ENCODE measurements at places on chromosomes 13 and 19. TPM values are rescaled to one million over a fixed set of nuclear protein-coding genes. Genes with fewer than 3 reads are reported as not detected.

KLK8 gene
- total RNA-seq = 4.6 TPM

ZNF296 gene
- 10.3 TPM for total RNA-seq

IFNL2 gene
- total RNA-seq = not detected

- H3K36me3 ChIP-seq = no peaks in the 10 kb centered on the region
- peak; percentile 33 for DNase-seq
- no peak overlapping the region for H3K27ac ChIP-seq
- H3K27me3 ChIP-seq = no peaks in the 10 kb centered on the region
- H3K4me3 ChIP-seq = no peak overlapping the region
These were observed 185.9 kb downstream of the NALCN start for GRCh38 chr13:101230271-101230890.

DCT gene
- not detected for total RNA-seq

DNA sequence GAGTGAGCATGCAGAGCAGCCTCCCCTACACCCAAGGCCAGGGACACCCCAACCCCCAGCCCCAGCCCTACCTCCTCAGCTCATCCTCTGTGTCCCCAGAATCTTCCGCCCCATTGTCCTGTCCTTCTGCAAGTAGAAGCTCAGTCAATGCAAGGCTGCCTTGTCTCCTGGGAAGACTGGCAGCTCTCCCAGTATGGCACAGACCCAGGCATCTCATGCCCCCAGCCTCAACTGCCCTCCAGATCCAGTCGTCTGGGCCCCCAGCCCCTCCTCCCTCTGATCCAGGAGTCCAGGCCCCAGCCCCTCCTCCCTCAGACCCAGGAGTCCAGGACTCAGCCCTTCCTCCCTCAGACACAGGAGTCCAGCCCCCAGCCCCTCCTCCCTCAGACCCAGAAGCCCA is 13.0 kb downstream of the ZNF575 start:
- no peak overlapping the region for H3K4me3 ChIP-seq
- H3K36me3 ChIP-seq = no peaks in the 10 kb centered on the region

DNA sequence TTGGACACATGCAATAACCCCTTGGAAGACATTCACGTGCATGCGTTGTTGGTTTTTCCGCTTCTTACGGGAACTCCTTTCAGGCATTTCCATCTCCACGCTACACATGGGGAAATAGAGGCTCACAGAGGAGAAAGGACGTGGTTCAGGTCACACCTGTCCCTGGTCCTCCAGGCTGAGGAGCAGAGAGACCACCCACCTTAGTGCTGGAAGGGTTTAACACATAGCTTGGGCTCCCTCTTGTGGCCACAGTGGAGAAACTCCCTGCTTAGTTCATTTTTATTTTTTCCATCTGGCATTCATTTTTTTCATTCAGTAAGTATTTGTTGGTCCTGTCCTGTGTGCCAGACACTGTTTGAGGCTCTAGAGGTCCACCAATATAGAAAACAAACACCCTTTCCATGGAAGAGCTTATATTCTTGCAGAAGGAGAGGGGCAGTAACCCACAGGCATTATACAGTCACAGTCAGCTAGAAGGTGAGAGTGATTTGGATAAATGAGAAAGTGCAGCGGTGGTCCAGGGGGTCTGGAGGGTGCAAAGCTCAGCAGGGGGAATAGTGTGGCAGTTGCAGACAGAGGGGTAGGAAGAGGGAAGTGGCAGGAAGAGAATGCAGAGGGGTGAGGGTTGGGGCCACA is 24.2 kb upstream of the TTYH1 start:
- no peaks in the 10 kb centered on the region for H3K36me3 ChIP-seq
- DNase-seq = peak; percentile 94
- H3K27me3 ChIP-seq = peaks cover 23% of the 10 kb centered on the region
- peak overlapping the region; percentile 32 for H3K4me3 ChIP-seq

DNA sequence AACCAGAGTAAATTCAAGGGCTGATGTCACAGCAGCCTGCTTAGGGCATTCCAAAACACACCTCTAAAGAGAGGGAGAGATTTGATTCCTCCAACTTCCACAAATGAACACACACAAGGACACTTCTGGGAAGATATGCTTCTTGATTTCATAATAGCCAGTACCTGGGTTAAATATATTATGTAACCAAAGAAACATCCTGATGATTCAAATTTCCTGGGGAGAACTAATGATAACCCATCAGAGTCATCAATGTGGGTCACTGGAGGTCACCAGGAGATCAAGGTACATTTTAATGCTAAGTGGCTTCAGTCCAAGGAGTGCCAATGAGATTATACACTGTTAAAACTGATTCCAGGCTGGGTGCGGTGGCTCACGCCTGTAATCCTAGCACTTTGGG is 54.0 kb upstream of the DOCK9 start:
- no peak for DNase-seq
- no peak overlapping the region for H3K4me3 ChIP-seq
- no peaks in the 10 kb centered on the region for H3K27me3 ChIP-seq
- peaks cover under 1% of the 10 kb centered on the region for H3K4me1 ChIP-seq
- no peak overlapping the region for H3K27ac ChIP-seq
